ENCODE measurements at places on chromosomes 2 and 18.

GRCh38 chr2:74944987-74945787 is 13.3 kb upstream of the POLE4 start:
- no peak overlapping the region for H3K4me3 ChIP-seq
- no peak overlapping the region for H3K27ac ChIP-seq
- H3K27me3 ChIP-seq = no peaks in the 10 kb centered on the region
- no peaks in the 10 kb centered on the region for H3K36me3 ChIP-seq
- no peak for DNase-seq
- no peaks in the 10 kb centered on the region for H3K4me1 ChIP-seq

GRCh38 chr2:241011751-241012510 is 13.5 kb downstream of the SNED1 start:
- no peak for DNase-seq
- H3K27me3 ChIP-seq = no peaks in the 10 kb centered on the region
- H3K4me3 ChIP-seq = no peak overlapping the region
- peaks cover 13% of the 10 kb centered on the region for H3K36me3 ChIP-seq
- peak overlapping the region; percentile 16 for H3K27ac ChIP-seq

DNA sequence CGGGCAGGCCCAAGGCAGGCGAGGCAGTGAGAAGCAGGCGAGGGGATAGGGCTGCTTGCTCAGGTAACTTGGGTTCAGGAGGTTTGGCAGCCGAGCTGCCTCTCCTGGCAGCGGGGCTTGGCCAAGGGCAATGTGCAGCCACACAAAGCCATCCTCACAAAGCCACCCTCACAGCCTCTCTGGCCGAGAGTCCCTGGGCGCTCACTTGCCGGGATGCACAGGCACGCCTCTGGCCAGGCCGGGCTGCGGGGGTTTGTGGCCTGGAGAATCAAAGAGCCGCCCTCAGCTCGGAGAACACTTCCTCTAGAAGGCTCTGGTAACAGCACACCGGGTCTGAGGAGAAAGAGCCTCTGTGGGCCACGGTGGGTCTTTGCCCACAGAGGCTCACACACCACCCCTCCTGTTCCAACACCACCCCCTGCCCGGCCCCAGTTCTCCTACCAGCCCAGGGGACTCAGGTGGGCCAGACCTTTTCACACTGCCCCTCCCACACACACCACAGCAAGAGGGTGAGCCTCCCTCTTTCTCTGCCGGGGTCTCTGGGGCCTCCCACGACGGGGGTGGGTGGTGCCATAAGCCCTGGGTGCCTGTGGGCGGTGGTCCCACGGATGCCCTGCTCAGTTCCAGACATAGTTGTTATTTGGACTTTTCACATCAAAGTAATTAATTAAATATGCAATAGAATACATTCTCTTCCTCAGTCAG is 186.9 kb downstream of the ZFP36L2 start:
- no peak overlapping the region for H3K4me3 ChIP-seq
- no peaks in the 10 kb centered on the region for H3K27me3 ChIP-seq
- no peak for DNase-seq

DNA sequence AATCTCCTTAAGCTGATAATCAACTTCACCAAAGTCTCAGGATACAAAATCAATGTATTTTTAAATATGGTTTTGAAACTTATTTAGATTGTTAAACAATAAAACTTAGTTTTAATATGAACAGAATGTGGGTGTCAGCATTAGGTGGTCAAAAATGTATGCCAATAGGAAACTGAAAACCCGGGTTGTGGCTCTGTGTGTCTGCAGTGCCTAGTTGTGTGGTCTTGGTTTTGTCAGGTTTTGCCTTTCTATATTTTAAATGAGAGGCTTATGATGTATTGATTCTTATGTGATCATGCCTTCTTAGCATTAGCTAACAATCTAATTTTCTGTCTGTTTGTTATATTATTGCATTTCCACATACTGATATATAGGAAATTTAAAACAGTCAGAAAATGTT is 227.8 kb downstream of the ZNF407 start:
- H3K27ac ChIP-seq = no peak overlapping the region
- H3K36me3 ChIP-seq = no peaks in the 10 kb centered on the region
- H3K27me3 ChIP-seq = no peaks in the 10 kb centered on the region
- H3K4me3 ChIP-seq = no peak overlapping the region

Data from lung (tissue), 17 donors.